Activated T-cell treated with anti-CD3 and anti-CD28 coated beads for 4 hours (primary cell): ENCODE measurements at places on chromosomes 5 and 9.

GRCh38 chr9:112380102-112380824 is at the start of gene HSDL2:
Gene HSDL2, plus strand, starts transcription at chr9:112380108. Its CDS starts 56 bp downstream, at chr9:112380164.
- DNase-seq = no peak

GRCh38 chr5:140631831-140632365 is 1.1 kb downstream of the CD14 start:
- no peak for DNase-seq

DNA sequence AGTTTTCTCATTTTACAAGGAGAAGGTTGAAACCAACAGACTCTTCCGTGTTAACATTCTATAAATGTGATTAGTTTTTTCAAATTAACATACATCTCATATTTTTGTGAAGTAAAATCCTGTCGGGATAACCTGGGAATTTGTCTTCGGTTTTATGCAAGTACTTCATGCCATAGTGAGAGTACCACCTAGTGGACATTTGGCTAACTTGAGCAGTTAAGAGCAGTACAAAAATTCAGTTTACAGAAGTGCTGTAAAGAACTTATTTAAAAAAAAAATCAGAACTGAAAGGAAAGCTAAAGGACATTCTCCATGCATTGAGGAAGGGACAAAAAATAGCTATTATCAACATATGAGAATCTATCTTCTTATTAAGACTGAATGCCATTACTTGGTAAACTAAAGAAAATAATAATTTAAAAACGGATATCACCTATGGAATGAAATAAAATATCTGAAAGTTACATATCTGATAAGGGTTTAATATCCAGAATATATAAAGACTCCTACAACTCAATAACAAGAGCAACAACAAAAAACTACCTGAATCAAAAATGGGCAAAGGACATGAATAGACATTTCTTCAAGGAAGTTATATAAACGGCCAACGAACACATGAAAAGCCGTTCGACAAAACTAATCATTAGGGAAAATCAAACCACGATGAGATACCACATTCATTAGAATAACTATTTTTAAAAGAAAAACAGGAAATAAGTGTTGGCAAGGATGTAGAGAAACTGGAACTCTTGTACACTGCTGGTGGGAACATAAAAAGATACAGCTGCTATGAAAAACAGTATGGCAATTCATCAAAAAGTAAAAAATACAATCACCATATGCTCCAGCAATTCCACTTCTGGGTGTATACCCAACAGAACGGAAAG is 117.0 kb upstream of the GNA14 start:
- DNase-seq = no peak

DNA sequence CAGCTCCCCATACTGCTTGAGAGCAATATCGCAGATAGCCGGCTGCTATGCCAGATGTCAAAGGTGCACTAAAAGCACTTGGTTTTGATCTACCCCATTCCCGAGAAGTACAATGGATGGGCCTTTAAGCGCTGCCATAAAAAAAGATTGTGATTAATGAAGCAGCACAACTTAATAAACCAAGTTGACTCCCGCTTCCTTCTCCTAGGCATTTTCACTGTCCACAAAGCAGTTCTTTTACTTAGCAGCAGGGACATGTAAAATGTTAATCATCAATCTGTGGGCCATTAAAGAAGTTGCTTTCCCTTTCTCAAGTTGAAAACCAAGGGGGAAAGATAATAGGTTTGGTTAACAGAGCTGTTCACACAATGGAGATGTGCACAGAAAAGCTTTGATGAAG is 176.4 kb downstream of the TRPM6 start:
- no peak for DNase-seq

- no peak for DNase-seq
These were observed 57.1 kb downstream of the ENTREP1 start for GRCh38 chr9:69382135-69382534.

- no peak for DNase-seq
These were observed 142.5 kb upstream of the MSX2 start for GRCh38 chr5:174581894-174582293.

GRCh38 chr9:76200315-76200714 is 193.9 kb downstream of the RFK start:
- DNase-seq = no peak
